ENCODE measurements at places on chromosomes 16 and 17.

- no peak for DNase-seq
Observed at GRCh38 chr16:4692460-4693295, 684 bp upstream of the NUDT16L1 start.

DNA sequence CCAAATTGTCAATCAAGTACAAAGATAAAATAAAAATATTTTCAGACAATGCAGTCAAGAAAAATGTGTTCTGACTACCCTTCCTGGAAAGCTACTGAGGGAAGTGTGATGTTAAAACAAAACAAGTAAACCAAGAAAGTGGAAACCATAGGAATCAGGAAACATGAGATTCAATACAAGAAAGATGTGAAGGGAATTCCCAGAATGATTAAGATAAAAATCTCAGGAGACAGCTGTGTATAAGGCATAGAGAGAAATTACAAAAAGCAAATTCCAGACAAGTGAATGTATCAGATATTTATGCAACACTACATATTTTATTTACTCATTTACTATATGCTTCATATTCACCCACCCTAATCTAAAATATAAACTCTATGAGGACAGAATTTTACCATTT lies 32.2 kb downstream of the TRIM37 start:
- DNase-seq = no peak

DNA sequence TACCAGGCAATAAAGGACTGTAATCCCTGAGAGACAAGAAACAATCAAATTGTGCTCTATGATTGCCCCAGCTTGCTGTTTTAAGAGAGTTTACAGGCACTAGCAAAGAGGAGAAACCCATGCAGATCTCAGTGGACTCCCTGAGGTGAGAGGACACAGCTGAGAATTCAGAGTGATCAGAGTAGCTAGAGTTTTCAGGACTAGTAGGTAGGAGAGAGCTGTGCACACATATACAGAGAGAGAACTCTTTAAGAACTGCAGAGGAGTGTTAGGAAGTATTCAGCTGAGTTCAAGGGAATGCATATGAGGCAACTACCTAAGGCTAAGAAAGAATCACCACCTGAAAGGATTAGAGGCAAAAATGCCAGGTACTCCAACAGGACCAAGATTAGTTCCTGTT lies 904.8 kb downstream of the CDH8 start:
- no peak for DNase-seq

GRCh38 chr16:64704386-64704785 lies 417.5 kb downstream of the CDH11 start:
- DNase-seq = no peak

- DNase-seq = peak; percentile 20
Observed at GRCh38 chr16:69150146-69150865, 17.9 kb downstream of the UTP4 start.

GRCh38 chr17:63704259-63704576 lies 4.3 kb upstream of the LIMD2 start:
- no peak for DNase-seq
